ENCODE measurements at places on chromosomes 11 and 22.

- no peak for DNase-seq
Measured at GRCh38 chr11:44923806-44924205, 26.9 kb downstream of the TP53I11 start.

GRCh38 chr22:49380828-49381114 lies 446.9 kb downstream of the BRD1 start:
- no peak for DNase-seq

DNA sequence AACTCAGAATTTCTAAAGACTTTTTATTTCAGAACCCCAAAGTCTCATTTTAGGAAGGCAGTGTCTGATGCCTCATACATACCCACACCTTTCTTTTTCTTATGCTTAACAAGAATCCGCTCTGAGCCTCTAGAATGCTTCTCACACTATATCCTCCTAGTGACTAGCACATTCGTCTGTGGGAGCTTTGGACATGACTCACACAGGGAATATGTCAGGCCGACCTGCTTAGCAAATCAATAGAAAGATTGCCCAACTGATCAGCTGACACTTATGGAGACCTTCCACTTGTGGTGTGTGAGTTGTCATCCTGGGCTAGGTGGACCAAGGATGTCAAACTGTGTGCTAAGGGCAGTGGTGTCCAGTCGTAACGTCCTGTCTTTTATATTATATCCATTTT lies 129.9 kb upstream of the TTC12 start:
- no peak for DNase-seq

GRCh38 chr22:43110927-43111623 lies 525 bp downstream of the BIK start:
- DNase-seq: no peak

GRCh38 chr22:23677701-23677995 lies 13.2 kb upstream of the RGL4 start:
- DNase-seq: no peak

- DNase-seq: peak; percentile 58
Measured at GRCh38 chr22:49825944-49826602, 1.6 kb downstream of the BRD1 start.

DNA sequence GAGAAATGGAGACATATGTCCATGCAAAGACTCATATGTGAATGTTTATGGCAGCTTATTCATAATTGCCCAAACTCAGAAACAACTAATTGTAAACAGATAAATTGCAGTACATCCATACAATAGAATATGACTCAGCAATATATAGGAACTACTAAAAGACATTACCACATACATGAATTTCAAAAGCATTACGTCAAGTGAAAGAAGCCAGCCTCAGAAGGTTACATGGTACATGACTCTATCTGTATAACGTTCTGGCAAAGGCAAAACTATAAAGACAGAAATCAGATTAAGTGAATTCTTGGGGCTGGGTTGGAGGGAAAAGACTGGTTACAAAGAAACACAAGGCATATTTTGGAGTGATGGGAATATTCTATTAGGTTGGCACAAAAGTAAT lies 7.2 kb downstream of the KCTD21 start:
- DNase-seq: no peak

GRCh38 chr11:19868281-19868821 lies 155.7 kb downstream of the NAV2 start:
- DNase-seq: no peak

DNA sequence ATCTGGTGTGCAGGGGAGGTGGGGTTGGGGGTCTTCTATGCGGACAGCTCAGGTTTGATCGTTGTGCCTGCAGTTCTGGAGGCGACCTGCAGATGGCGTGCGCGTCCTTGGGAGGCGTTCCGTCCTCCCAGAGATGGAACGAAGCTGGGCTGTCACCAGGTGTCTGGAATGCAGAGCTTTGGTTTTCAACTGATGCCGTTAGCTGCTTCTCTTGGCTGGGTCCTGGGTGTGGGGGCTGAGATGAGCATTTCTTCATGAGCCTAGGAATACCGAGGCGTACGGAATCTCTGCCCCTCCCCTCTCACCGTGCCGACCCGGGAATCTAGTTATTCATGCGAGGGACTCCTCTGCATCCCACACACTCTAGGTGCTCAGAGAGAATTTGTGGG lies 98.6 kb downstream of the CEP164 start:
- DNase-seq: peak; percentile 59

DNA sequence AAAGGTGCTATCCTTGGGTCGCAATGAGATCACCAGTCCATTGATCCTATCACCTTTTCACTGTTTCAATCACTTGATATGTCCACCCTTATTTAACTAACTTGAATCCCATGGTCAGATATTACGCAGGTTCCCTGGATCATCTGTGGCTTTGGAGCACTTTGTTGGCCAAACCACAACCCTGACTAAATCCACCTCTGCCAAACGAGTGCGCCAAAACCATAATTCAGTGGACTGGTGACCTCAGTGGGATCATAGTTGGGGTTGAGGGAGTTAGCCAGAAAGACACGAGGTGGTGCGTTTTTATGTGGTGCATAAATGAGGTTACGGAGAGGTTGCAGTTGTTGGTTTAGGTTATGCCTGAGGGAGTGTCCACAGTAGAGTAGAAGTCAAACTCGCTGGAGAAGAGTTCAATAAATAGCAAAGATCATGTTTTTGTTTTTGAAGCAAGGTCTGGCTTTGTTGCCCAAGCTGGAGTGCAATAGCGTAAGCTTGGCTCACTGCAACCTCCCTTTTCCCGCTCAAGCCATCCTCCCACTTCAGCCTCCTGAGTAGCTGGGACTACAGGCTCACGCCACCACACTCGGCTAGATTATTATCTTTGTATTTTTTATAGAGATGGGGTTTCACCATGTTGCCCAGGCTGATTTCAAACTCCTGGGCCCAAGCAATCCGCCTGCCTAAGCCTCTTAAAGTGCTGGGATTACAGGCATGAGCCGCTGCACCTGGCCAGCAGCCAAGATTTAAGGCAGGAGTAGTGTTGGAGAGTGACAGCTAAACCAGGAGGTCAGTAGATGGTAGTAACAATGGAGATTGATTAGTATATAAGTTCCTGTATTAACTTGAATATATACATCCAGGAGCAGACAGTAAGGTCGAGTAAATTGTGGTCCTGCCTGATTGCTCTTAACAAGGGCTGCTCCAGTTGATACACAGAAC lies 4.5 kb downstream of the FOXR1 start:
- no peak for DNase-seq

DNA sequence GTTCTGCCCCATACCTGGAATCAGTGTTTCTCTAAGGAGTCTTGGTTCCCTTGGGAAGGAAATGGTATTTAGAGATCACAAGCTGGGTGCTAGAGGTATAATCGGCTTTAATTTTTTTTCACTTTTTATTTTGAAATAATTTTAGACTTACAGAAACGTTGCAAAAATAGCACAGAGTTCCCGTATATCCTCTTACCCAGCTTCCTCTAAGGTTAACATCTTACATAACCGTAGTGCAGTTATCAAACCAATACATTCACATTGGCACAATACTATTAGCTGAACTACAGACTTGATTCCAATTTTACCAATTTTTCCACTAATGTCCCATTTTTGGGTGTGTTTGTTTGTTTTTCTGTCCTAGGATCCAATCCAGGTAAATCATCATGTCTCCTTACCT lies 63.8 kb downstream of the RBX1 start:
- no peak for DNase-seq

DNA sequence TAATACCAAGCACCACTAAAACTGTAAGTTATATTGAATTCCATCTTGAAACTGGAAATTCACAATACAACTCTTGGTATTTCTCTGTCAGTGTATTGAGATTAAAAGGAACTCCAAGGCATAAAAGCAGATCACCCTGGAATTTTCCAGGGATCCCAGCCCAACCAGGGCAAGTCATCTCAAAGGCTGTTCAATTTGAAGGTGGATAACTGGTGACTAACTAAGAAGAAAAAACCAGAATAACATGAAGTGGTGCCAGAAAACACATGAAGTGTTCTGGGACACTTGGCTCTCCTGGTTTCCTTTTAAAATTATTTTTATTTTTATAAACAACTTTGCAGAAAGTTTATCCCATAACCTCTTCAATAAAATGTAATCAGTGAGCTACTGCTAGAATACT lies 7.8 kb upstream of the BMAL1 start:
- no peak for DNase-seq

- peak; percentile 39 for DNase-seq
Measured at GRCh38 chr11:17991783-17992433, 20.9 kb downstream of the SERGEF start.

GRCh38 chr22:38989466-38989865 lies 7.3 kb downstream of the APOBEC3B start:
- no peak for DNase-seq

GRCh38 chr11:79510960-79511359 lies 70.1 kb upstream of the TENM4 start:
- DNase-seq: no peak

DNA sequence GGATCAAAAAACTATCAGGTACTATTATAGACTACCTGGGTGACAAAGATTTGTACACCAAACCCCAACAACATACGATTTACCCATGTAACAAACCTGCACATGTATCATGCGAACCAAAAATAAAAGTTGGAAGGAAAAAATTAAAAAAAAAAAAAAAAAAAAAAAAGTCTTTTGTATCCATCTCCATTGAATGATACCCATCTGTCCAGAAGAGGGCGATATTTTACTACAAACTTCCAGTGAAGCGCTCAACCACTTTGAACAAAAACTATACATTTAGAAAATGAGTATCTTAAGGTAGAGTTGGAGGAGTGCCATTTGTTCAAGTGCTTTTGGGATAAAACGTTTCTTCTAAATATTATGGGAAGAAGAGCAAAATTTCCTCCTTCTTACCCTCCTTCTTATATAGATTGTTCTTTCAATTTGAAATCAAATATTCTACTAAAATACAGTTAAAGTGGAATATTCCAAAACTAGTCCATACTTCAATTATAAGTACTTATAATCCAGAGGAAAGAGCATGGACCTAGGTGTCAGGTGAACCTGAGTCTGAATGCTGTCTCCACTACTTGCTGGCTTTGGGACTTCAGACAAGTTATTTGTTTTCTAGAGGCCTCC lies 23.3 kb downstream of the ARL14EP start:
- no peak for DNase-seq

DNA sequence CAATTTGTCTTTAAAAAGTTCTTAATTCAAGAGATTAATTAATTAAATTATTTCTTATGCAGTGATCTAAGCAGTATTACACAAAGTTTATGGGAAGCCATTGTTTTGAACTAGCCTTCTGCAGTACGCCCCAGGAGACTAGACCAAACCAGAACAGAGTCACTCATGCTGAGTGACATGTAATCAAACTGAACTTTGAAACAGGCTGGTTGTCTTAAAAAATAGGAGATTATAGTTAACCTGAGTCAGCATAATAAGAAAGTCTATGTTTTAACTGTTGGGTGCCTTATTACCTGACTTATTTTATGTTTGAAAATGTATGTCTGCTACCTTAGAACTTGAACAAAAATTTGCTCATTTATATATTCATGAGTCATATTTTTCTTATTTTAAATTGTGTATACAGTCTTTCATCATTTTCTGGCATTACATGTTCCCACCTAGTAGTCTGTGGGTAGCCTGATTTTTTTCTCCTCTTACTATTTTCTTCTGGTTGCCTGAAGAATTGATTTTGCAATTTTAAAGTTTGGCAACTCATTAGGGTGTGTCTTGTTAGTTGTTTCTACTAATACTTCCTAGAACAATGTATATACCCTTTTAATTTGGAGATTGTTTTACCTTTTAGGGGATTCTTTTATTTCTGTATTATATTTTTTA lies 161.4 kb downstream of the AASDHPPT start:
- DNase-seq: no peak

GRCh38 chr22:41238570-41239442 lies 1.9 kb downstream of the CHADL start:
- no peak for DNase-seq

DNA sequence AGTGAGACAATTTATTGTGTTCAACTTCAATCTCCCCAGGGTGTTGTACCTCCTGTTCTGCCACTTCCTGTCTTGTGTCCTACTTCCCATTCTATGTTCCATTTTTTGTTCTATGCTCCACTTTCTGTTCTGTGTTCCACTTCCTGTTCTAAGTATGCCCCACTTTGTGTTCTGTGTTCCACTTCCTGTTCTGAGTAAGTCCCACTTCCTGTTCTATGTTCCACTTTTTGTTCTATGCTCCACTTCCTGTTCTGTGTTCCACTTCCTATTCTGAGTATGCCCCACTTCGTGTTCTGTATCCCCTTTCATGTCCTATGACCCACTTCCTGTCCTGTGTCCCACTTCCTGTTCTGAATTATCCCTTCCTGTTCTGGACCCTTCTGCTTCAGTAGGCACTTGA lies 732.7 kb downstream of the TBC1D22A start:
- no peak for DNase-seq

DNA sequence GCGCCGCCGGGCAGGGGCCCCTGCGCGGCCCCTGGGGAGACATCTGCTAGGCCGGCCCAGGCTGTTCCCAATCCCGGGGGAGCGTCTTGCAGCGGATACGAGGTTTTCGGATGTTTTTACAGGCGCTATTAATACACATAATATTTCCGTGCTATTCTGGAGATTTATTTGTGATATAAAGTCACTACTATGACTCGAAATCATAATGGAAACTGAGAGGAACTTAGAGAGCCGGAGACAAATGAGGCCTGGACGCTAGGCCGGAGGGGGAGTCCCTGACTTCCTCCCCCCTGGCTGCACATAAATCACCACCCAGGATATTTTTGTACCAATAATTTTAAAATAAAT lies 91.7 kb upstream of the ANO1 start:
- no peak for DNase-seq

Data from stimulated activated CD4-positive, alpha-beta T cell treated with anti-CD3 and anti-CD28 coated beads, TNF-alpha, amount 100 ng/mL, for 48 hours (primary cell).